ENCODE measurements at places on chromosomes 4 and X.

- no peak for DNase-seq
These were observed 74.2 kb downstream of the CLDN34 start for GRCh38 chrX:10041383-10041782.

- DNase-seq, result no peak
These were observed 114.0 kb upstream of the ENPEP start for GRCh38 chr4:110361921-110362320.

DNA sequence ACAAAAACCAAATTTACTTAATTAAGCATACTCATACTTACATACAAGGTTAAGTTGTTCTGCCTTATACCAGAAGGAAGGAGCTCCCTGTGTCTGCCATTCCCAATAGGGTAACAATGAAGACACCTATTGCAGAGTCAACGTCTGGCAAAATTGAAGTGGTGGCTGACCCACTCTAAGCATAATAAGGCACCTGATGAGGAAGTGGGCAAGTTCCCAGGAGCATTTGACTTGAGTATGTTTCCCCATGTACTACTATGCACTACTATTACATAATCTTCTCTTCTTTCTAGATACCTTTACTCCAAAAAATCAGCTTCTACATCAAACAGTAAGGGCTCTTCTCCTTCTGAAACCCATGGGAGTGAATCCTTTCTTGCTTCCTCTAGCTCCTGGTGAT, 591.5 kb downstream of the PPARGC1A start:
- DNase-seq, result no peak

- DNase-seq, result no peak
These were observed 1047.4 kb upstream of the PABPC4L start for GRCh38 chr4:135249024-135249423.

DNA sequence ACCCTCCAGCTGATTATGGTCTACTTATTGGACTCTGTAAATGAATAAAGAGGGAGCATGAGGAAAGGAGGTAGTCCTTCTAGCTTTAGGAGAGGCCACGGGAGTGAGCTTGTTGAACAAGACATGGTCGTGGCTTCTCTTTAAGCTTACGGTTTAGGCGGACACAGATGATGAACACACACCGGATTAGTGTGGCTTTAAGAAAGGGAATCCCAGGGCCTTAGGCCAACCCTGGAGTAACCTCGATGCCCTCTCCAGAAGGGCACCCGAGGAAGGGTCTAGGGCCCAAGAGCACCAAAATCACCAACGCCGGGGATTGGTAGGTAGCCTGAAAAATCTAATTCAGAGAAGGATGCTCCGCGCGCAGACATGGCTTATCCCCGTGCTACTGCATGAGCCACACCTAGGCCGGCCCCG, 39.4 kb downstream of the ERVMER34-1 start:
- no peak for DNase-seq

- peak; percentile 53 for DNase-seq
These were observed 71.1 kb downstream of the NYX start for GRCh38 chrX:41518127-41518840.

- DNase-seq, result no peak
These were observed 28.4 kb downstream of the PIR start for GRCh38 chrX:15464704-15465103.

GRCh38 chr4:94412658-94413038, 39.1 kb upstream of the PDLIM5 start:
- DNase-seq, result no peak

GRCh38 chrX:41664375-41664901, 24.3 kb upstream of the GPR34 start:
- DNase-seq, result peak; percentile 27

- no peak for DNase-seq
These were observed 35.2 kb downstream of the PCDH7 start for GRCh38 chr4:30755346-30755745.

All from stimulated activated CD8-positive, alpha-beta memory T cell treated with anti-CD3 and anti-CD28 coated beads, Interleukin-4, amount 100 ng/mL, for 48 hours (primary cell).